Urinary bladder (tissue), 4 donors: ENCODE measurements at places on chromosomes 12 and 14. TPM values are rescaled to one million over a fixed set of nuclear protein-coding genes. Genes with fewer than 3 reads are reported as not detected.

The ERBB3 gene
- 34.4 TPM for total RNA-seq

DNA sequence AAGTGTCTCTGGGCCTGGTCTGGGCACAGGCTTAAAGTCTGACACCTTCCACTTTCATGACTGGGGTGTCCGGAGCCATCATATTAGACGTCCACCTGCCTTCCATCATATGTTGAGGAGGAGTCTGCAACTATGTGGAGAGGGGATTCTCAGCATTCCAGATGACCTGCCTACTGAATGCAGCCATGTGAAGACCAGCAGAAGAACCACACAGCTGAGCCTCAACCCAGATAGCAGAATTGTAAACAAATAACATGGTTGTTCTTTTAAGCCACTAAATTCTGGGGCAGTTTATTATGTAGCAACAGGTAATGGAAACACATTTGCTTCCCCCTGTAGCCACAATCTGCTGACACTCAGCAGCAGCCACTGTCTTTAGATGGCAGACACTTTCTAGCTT is 4.0 kb upstream of the SLC15A4 start:
- no peak for DNase-seq

The POTEM gene
- not detected for total RNA-seq

The GPRC5D gene
- not detected for total RNA-seq

- no peak for DNase-seq
These were observed 75.6 kb upstream of the FLRT2 start for GRCh38 chr14:85454226-85454813.

The EIF2B1 gene
- 26.7 TPM for total RNA-seq

- DNase-seq: no peak
These were observed 2.1 kb upstream of the PLEK2 start for GRCh38 chr14:67413806-67414769.

The OR4Q2 gene
- not detected for total RNA-seq

The MYBPC1 gene
- total RNA-seq: 85.2 TPM

The POTEG gene
- total RNA-seq: not detected

- no peak for DNase-seq
These were observed 7.1 kb upstream of the OAS2 start for GRCh38 chr12:112971248-112971647.

The TMEM116 gene
- 18.3 TPM for total RNA-seq

DNA sequence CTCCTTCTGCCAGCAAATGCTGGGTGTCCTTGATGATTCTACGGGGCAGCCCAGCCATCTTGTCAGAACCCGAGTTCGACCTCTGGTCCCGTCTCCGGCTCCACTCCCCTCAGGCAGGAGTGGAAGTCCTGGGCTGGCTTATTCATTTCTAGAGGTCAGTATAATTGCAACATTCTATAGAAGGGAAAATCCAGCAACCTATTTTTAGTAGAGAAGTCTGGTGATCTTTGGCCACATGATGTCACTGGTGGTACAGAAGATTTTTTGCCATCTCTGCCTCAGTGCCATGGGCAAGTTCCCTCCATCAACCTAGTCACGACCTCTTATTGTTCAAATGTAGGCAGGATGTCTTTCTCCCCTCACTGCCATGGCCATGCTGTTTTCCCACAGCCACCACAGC is 22.4 kb downstream of the OR10G2 start:
- no peak for DNase-seq

DNA sequence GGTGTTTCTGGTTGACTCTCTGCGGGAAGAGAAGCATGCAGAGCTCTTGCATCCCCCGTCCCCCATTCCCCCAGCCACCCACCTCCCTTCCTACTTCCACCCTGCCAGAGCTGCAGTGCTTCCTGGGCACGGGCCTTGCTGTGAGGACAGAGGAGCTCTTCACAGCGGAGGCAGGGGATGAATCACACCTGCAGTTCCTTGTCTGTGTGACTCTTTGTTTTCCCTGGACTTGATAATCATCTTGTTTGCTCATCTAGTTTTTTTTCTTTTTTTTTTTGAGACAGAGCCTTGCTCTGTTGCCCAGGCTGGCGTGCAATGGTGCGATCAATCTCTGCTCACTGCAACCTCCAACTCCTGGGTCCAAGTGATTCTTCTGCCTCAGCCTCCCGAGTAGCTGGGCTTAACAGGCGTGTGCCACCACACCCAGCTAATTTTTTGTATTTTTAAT is 27.8 kb downstream of the ANKRD9 start:
- DNase-seq: no peak

DNA sequence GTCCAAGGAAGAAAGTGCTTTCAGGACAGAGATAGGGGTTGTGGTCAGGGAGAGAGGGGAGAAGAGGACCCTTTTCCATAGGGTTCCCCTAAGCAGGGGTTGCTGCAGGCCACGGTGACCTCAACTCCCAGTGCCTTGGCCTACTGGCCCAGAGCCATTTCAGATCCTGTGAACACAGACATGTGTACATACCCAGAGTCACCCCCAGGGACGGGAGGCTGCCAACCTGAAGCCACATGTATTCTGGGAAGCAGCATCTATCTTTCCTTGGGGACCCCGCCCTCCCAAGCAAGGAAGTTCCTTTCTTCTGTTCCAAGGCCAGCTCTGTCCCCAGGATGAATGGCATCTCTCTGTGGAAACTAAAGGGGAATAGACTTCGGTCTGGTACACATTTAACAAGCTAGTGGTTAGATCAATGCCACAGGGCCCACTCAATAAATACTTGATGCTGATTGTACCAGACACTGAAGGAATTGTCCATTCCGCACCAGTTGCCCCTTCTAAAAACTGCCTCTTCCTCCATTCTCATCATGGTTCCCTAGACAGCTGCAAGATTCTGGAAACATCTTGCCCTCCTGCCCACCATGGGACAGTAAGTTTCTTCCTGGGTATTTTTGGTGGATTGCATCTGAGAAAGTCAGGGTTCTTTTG is 25.2 kb upstream of the DGLUCY start:
- no peak for DNase-seq

DNA sequence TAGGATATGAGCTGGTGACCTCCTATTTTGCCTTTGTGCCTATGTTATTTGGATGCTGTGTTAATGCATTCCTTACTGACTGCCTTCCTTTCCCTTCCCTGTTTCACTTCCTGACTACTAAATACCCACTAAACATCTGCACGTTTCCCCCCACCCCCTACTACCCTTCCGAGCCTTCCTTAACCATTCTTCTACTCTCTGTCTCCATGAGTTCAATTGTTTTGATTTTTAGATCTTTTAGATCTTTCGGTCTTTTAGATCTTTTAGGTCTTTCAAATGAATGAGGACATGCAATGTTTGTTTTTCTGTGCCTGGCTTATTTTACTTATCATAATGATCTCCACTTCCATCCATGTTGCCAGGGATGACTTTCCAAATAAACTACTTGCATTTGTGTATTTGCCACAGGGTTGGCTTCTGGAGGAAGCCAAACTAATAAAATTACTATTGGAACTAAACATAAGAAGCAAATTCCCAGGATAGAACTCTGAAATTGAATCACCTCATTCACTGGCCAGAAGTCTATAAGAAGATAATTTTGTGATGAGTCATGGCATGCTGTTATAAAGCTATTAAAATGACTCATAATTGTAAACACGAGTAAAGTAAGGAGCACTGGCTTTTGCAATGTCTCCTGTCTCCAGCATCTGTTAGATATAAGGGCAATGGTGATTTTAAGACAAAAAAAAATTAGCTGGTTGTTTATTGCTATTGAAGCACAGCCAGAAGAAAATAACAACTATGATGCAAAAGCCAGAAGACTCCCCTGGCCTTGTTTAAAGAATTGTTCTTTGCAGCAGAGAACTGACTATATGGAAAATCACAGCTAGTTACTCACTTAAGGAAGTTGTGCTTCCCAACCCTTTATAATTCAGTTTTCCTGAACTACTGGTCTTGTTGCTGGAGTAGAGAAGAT is 586.3 kb downstream of the LRFN5 start:
- peak; percentile 59 for DNase-seq

DNA sequence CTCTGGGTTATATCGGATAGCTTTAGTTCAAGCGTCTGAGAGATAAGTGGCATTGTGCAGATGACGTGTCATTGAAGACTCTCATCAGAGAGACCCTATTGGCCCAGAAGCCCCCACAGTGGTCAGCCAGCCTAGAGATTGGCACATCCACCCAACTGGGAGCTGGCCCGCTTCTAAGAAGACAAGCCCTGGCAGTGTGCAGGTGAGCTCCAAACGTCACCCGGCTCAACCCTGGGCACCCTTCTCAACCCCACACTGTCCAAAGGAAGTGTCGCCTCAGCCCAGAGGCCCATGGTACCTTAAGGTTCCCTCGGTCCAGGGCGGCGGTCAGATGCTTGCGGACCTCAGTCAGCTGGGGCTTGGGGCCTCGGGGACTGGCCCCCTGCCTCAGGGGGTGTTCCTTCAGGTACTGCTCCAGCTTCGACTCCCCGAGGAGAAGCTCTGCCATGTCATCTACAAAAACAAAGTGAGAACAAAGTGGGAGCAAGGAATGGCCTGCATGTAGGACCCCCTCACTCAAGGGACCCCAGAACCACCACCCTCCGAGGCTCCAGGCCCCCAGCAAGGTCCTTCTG is 30.3 kb downstream of the TTC7B start:
- no peak for DNase-seq

The PLEKHD1 gene
- 0.11 TPM for total RNA-seq

- DNase-seq: no peak
These were observed 27.2 kb upstream of the RGS6 start for GRCh38 chr14:71905031-71905430.

DNA sequence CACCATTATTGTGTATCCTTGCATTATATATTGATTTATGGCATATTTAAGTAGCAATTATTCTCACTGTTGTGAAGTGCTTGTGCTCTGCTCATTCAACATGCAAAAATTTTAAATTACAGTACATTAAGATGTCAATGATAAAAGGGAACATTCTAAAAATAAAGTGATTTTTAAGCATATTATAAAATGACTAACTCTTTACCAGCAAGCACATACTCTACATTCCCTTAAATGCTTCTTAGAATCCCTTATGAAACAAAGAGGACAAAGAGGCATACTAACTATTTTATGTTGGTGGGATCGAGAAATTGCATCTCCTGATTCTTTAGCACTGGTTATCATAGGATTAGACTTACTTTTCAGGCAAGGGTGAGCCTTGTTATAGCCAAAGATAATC is 46.6 kb upstream of the ZDHHC17 start:
- DNase-seq: no peak

- no peak for DNase-seq
These were observed 79.7 kb downstream of the RIMBP2 start for GRCh38 chr12:130636370-130636769.

The OR4E2 gene
- not detected for total RNA-seq

- DNase-seq: no peak
These were observed 25.6 kb downstream of the FRMD6 start for GRCh38 chr14:51677266-51677665.

- no peak for DNase-seq
These were observed 1277.6 kb downstream of the AACS start for GRCh38 chr12:126342866-126343265.

The FGD4 gene
- total RNA-seq: 24.8 TPM

The PPP1R1A gene
- 1.6 TPM for total RNA-seq

- DNase-seq: no peak
These were observed 38.7 kb downstream of the FAR2 start for GRCh38 chr12:29187756-29188155.

DNA sequence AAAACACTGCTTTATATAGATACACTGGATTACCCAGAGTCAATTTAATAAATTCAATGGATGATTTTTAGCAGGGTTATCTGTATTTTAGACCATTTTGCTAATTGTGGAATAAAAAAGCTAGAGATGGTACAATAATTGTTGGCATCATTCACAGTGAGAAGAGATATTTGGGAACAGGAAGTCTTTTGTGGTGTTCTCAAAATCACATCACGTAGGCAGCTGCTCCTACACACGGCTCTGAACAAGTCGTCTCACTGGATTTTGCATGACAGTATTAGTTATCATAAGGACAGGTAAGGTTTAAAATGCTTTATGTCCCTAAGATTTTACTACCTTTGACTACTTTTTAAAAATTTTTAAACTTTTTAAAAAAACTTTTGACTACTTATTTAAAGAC is 52.0 kb downstream of the PAPLN start:
- DNase-seq: no peak

DNA sequence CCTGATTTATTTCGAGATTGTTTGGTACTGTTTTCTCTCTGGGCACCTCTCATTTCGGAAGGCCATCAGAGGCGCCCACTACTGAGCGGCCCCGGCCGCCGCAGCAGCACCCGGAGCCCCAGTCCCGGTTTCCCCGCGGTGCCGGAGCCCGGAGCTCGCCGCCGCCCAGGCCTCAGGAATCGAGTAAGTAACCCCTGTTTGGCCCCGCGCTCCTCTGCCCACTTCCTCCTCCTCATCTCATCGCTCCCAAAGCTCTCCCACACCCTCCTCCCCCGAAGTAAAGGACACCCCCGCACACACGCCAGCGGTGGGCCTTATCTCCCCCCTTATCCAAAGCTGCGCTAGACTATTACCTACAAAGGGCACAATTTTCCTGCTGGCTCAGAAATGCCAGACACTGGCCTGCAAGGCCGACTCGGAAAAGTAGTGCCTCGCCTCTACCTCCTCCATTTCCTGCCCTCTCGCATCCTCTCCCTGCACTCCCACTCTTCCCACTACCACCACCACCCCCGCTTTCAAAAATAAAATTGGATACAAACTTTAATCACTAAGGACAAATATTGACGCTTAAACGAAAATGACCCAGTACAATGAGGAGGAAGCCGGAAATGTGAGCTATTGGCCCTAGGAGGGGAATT is 637 bp upstream of the FOXG1 start:
- no peak for DNase-seq

- DNase-seq: no peak
These were observed at the start of gene CIDEB for GRCh38 chr14:24307575-24308341. Gene CIDEB (minus strand): TSS chr14:24307977. CDS start chr14:24307858, 119 bp downstream.

GRCh38 chr14:20415782-20416206 is 2.5 kb upstream of the TEP1 start:
- no peak for DNase-seq

- DNase-seq: no peak
These were observed 233.6 kb upstream of the E2F7 start for GRCh38 chr12:77299001-77299400.

DNA sequence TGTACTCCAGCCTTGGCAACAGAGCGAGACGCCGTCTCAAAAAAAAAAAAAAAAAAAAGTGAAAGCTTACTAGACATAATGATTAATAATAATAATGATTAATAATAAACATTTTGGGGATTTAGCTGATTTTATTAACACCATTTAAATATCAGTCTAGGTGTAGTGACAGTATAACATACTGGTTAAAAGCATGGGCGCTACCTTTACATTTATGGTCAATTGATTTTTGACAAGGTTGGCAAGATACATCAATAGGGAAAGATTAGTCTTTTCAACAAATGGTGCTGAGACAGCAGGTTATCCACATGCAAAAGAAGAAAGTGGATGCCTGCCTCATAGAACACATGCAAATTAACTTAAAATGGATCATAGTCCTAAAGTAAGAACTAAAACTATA is 34.3 kb downstream of the TXNRD1 start:
- DNase-seq: no peak

DNA sequence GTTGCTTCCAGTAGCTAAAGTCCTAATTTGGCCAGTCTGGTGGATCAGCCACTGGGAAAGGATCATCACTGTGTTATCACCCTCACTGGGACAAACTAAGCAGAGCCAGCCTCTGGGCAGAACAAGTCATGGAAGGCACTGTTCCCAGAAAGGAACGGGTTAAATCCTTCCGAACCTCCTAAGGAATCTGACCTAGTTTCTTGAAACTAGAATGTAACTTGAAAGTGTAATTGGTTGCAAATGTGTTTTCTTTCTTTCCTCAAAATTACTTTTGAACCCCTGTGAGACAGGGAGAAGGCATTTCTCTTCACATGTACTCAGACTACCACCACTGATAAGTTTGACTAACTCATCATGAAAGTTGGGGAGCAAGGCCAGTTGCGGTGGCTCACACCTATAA is 18.7 kb upstream of the KICS2 start:
- no peak for DNase-seq

The CDCA3 gene
- total RNA-seq: 12.3 TPM

GRCh38 chr14:94659256-94659655 is 47.1 kb downstream of the SERPINA3 start:
- DNase-seq: no peak
